ENCODE measurements at places on chromosomes 2 and 18.

- H3K27ac ChIP-seq, result peak overlapping the region; percentile 66
- peaks cover 65% of the 10 kb centered on the region for H3K4me1 ChIP-seq
- DNase-seq, result no peak
- peaks cover under 1% of the 10 kb centered on the region for H3K36me3 ChIP-seq
- H3K27me3 ChIP-seq, result no peaks in the 10 kb centered on the region
Observed at GRCh38 chr2:36356298-36356989, 866 bp downstream of the CRIM1 start.

- H3K4me3 ChIP-seq, result no peak overlapping the region
- peaks cover 5% of the 10 kb centered on the region for H3K4me1 ChIP-seq
- H3K27ac ChIP-seq, result no peak overlapping the region
- no peaks in the 10 kb centered on the region for H3K36me3 ChIP-seq
- no peak for DNase-seq
Observed at GRCh38 chr18:10421859-10422258, 32.6 kb upstream of the APCDD1 start.

GRCh38 chr2:220506466-220506865, 879.0 kb downstream of the SLC4A3 start:
- H3K27me3 ChIP-seq, result no peaks in the 10 kb centered on the region
- H3K4me1 ChIP-seq, result no peaks in the 10 kb centered on the region
- no peak overlapping the region for H3K4me3 ChIP-seq

- no peak overlapping the region for H3K27ac ChIP-seq
- no peaks in the 10 kb centered on the region for H3K27me3 ChIP-seq
- H3K36me3 ChIP-seq, result no peaks in the 10 kb centered on the region
- peak; percentile 57 for DNase-seq
- no peaks in the 10 kb centered on the region for H3K4me1 ChIP-seq
- H3K4me3 ChIP-seq, result no peak overlapping the region
Observed at GRCh38 chr2:190382851-190383250, 25.3 kb upstream of the MFSD6 start.

- no peak overlapping the region for H3K27ac ChIP-seq
- H3K36me3 ChIP-seq, result no peaks in the 10 kb centered on the region
- no peaks in the 10 kb centered on the region for H3K27me3 ChIP-seq
- H3K4me3 ChIP-seq, result no peak overlapping the region
- no peaks in the 10 kb centered on the region for H3K4me1 ChIP-seq
Observed at GRCh38 chr2:65731476-65731875, 299.1 kb upstream of the SPRED2 start.

DNA sequence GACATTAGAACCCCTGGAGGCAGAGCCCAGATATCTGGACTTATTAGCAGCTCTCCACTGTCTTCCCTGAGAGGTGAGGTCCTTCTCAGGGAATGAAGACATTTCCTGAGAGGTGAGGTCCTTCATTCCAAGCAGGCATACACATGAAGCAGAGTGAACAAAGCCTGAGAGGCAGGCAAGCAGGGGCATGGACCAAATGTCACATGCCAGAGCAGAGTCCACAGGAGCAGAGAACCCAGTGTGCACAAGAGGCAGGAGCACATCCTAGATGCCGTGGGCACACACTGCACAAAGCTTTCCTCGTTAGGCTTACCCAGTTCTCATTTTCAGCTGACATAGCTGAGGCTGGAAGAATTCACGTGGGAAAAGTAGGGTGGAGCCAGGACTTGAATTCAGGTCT, 759.9 kb upstream of the HS6ST1 start:
- no peak for DNase-seq
- peaks cover 48% of the 10 kb centered on the region for H3K27me3 ChIP-seq
- H3K36me3 ChIP-seq, result no peaks in the 10 kb centered on the region
- H3K4me1 ChIP-seq, result no peaks in the 10 kb centered on the region

GRCh38 chr2:68870215-68870614, 982 bp downstream of the BMP10 start:
- H3K27me3 ChIP-seq, result no peaks in the 10 kb centered on the region
- no peak overlapping the region for H3K4me3 ChIP-seq
- H3K36me3 ChIP-seq, result no peaks in the 10 kb centered on the region
- no peak overlapping the region for H3K27ac ChIP-seq

DNA sequence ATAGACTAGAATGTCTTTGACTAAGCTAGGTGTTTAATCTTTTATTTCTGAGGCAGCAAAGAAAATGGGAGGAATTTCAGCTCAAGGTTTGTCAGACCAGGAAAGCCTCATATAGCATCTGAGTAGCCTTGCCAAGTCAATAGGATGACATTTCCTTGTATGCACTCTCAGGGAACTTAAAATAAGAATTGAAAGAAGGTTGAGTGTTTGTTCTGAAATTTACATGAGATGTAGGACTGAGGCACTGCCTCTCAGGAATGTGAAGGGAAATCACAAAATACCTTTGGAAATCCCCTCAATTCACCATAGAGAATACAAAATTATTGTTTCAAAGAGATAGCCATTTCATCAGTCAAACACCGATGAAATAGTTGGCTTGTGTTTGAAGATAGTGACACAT, 392.0 kb upstream of the NRP2 start:
- no peaks in the 10 kb centered on the region for H3K27me3 ChIP-seq
- no peaks in the 10 kb centered on the region for H3K36me3 ChIP-seq
- no peaks in the 10 kb centered on the region for H3K4me1 ChIP-seq
- DNase-seq, result no peak
- H3K27ac ChIP-seq, result no peak overlapping the region

- H3K27ac ChIP-seq, result peak overlapping the region; percentile 57
- DNase-seq, result no peak
- peaks cover 16% of the 10 kb centered on the region for H3K4me1 ChIP-seq
- H3K27me3 ChIP-seq, result no peaks in the 10 kb centered on the region
Observed at GRCh38 chr18:35289727-35290093, 319 bp downstream of the ZSCAN30 start.

GRCh38 chr2:239625971-239626734, 225.3 kb upstream of the HDAC4 start:
- no peaks in the 10 kb centered on the region for H3K36me3 ChIP-seq
- H3K4me1 ChIP-seq, result no peaks in the 10 kb centered on the region
- no peak for DNase-seq
- no peak overlapping the region for H3K27ac ChIP-seq

- H3K36me3 ChIP-seq, result no peaks in the 10 kb centered on the region
- no peaks in the 10 kb centered on the region for H3K27me3 ChIP-seq
- H3K4me3 ChIP-seq, result no peak overlapping the region
- DNase-seq, result no peak
Observed at GRCh38 chr2:105110295-105110829, 72.5 kb downstream of the MRPS9 start.

DNA sequence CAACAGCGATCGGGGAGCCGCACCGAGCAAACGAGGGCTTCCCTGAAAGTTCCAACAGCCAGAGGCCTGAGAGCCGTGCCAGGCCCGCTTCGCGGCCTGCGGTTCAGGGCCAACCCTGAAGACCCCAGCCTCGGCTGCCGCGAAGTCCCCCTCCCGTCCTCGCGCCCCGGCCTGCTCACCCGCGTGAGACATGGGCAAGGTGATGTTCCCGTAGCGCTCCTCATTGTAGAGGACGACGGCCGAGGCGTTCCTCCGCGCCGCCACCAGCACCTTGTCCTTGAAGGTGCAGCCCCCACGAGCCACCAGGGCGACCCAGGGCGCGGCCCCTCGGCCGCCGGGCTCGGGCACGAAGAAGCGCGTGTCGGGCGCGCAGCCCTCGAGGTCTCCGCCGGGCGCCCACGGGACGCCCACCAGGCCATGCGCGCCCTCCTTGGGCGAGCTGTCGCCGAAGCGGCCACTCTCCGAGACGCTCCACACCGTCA, 510 bp downstream of the RNF149 start:
- peak overlapping the region; percentile 86 for H3K4me3 ChIP-seq
- no peak for DNase-seq
- peak overlapping the region; percentile 75 for H3K27ac ChIP-seq
- H3K27me3 ChIP-seq, result no peaks in the 10 kb centered on the region
- peaks cover 16% of the 10 kb centered on the region for H3K4me1 ChIP-seq

DNA sequence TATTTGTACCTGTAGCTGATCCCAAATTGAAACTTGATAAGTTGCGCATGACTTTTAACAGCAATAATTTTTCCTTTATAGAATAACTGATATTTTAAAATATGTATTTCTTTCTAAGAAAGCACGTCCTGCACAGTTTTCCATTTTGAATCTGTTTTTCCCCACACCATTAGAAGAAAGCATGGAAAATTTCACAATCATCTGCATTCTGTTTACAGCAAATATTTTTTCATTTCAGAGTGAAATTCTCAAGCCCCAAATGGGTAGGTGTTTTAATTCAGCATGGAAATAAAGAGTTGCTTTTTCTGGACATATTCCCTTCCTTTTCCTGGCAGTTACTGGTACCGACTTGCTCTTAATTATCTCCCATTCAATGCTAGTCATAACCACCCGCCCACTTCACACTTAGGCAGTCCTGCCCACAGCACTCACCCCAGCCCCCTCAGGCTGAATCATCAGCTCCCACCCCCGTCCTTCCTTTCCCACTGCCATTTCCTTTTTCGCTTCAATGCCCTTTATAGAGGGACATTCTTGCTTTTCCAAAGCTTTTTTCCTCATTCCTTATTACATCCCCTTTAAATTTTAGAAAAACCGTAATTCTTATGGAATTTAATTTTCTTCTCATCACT, 89.2 kb upstream of the GLS start:
- no peaks in the 10 kb centered on the region for H3K27me3 ChIP-seq
- no peak overlapping the region for H3K4me3 ChIP-seq
- DNase-seq, result no peak
- peaks cover 8% of the 10 kb centered on the region for H3K4me1 ChIP-seq
- H3K36me3 ChIP-seq, result no peaks in the 10 kb centered on the region

DNA sequence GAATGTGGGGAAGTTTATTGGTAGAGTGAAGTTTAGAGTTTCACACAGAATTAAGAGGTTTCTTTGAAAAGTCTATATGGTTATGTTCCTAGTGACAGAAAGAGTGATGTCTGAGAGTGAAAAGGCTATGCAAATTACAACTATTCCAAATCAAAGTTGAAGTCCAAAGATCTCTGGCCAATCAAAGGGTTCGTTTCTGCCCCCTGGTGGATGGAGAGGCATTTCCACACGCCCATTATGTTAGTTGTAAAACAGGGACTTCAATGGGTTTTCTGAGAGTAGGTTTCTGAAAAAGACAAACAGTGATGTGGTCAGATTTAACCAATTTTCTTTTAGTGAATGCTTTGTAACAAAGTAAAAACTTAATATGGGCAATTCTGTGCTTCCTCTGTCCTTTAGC, 441.5 kb upstream of the POU3F3 start:
- H3K36me3 ChIP-seq, result no peaks in the 10 kb centered on the region
- DNase-seq, result no peak
- H3K4me3 ChIP-seq, result no peak overlapping the region

- H3K4me3 ChIP-seq, result no peak overlapping the region
- no peak for DNase-seq
- H3K27me3 ChIP-seq, result no peaks in the 10 kb centered on the region
- H3K27ac ChIP-seq, result no peak overlapping the region
Observed at GRCh38 chr2:4909346-4910009, 782.7 kb upstream of the SOX11 start.

DNA sequence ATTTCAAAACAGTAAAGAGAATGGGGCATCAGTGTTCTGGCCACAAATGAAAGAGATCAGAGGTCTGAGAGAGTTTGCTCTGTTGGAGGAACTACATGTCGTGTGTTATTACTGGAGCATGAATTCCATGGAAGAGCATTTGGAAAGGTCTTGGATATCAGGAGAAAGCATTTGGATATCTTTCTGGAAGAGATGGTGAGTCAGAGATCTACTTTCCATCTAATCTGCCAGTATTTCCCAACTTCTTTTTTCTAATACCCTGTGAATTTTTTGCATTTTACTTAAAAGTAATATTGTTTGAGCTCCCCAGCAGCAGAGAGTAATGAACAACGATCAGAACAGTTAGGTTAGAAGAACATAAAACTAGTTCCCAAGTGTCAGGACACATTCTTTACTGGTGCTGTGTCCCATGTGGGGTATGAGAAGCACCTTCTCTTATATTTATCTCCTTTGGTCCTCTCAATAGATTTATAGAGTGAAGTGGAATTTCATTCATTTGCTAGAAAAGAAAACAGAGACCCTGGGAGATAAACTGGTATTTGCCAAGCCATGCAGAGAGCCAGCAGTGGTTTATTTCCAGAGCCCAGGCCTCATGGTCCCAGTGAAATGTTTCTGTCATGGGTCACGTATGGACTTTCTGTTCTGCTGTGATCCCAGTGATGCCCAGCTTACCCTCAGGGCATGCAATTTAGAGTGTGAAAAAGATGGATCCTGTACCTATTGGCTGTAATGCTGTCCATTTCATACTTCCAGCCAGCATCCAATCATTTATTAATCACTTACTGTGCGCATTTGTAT, 130.8 kb upstream of the NT5C1B start:
- DNase-seq, result no peak
- H3K4me1 ChIP-seq, result no peaks in the 10 kb centered on the region
- no peak overlapping the region for H3K4me3 ChIP-seq
- H3K27ac ChIP-seq, result no peak overlapping the region
- H3K36me3 ChIP-seq, result no peaks in the 10 kb centered on the region
- 0 out of 2 replicates have a peak, but pooled peaks cover 8% of the 10 kb centered on the region for H3K27me3 ChIP-seq

GRCh38 chr18:31512203-31512764, 14.3 kb downstream of the DSG2 start:
- H3K36me3 ChIP-seq, result no peaks in the 10 kb centered on the region
- H3K4me1 ChIP-seq, result peaks cover 59% of the 10 kb centered on the region
- H3K4me3 ChIP-seq, result no peak overlapping the region
- H3K27ac ChIP-seq, result peak overlapping the region; percentile 36
- H3K27me3 ChIP-seq, result no peaks in the 10 kb centered on the region

- no peaks in the 10 kb centered on the region for H3K36me3 ChIP-seq
- no peak for DNase-seq
- H3K4me3 ChIP-seq, result no peak overlapping the region
- H3K27ac ChIP-seq, result no peak overlapping the region
- no peaks in the 10 kb centered on the region for H3K27me3 ChIP-seq
- no peaks in the 10 kb centered on the region for H3K4me1 ChIP-seq
Observed at GRCh38 chr18:8987241-8987640, 115.3 kb upstream of the NDUFV2 start.

DNA sequence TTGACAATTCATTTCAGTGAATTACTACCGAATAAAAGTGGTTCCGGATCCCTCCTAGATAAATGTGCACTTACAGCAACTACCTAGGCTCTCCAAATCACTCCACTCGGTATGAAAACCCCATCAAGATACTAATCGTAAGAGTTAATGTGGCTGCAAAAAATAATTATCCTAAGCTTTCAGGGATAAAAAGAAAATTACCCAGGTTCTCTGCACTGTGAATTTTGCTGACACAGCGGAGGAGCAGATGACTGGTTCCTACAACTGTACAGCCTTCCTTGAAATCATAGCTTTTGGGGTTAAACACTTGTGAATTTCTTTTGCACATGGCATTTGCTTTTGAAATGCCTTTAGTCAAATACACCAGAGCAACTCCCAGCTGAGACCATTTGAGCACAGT, 104.7 kb downstream of the CD226 start:
- H3K4me1 ChIP-seq, result no peaks in the 10 kb centered on the region
- no peaks in the 10 kb centered on the region for H3K36me3 ChIP-seq
- H3K27ac ChIP-seq, result no peak overlapping the region
- no peak for DNase-seq
- H3K27me3 ChIP-seq, result 0 out of 2 replicates have a peak, but pooled peaks cover 7% of the 10 kb centered on the region
- H3K4me3 ChIP-seq, result no peak overlapping the region

- H3K27ac ChIP-seq, result no peak overlapping the region
- H3K36me3 ChIP-seq, result peaks cover 56% of the 10 kb centered on the region
- H3K27me3 ChIP-seq, result no peaks in the 10 kb centered on the region
- no peak overlapping the region for H3K4me3 ChIP-seq
- DNase-seq, result no peak
Observed at GRCh38 chr2:151472966-151473365, 63.3 kb downstream of the RIF1 start.

All from HCT116 (cell line).